ENCODE measurements at places on chromosomes 2 and 18. TPM values are rescaled to one million over a fixed set of nuclear protein-coding genes. Genes with fewer than 3 reads are reported as not detected.
A peak's percentile ranks its signal among the peaks of the same experiment; 100 is the strongest.

DNA sequence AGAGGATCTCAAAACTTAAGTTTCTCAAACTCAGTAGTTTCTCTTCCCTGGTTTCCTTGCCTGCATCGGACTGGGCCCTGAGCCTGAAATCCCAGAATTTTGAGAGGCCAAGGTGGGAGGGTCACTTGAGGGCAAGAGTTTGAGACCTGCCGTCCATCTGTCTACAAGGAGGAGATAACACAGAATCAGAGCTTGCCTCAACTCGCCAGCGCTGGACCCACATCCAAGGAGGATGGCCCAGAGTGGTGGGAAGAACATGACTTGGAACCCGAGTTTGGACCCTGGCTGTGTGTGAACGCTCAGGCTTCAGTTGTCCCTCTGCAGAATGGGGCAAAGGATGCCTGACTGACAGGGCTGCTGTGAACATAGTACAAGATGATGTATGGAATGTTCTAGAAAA is 80.1 kb downstream of the MCFD2 start:
- H3K4me3 ChIP-seq: no peak overlapping the region
- no peaks in the 10 kb centered on the region for H3K27me3 ChIP-seq
- H3K4me1 ChIP-seq: no peaks in the 10 kb centered on the region
- no peak for DNase-seq
- H3K27ac ChIP-seq: no peak overlapping the region

Gene REG3G
- not detected for total RNA-seq

- peak; percentile 45 for DNase-seq
- peak overlapping the region; percentile 74 for H3K4me3 ChIP-seq
- peaks cover 57% of the 10 kb centered on the region for H3K4me1 ChIP-seq
- no peaks in the 10 kb centered on the region for H3K27me3 ChIP-seq
These were observed 31.4 kb upstream of the ACKR3 start for GRCh38 chr2:236538242-236538641.

Gene SERTAD2
- total RNA-seq: 11.3 TPM

Gene IL1RL1
- total RNA-seq: 1.3 TPM

DNA sequence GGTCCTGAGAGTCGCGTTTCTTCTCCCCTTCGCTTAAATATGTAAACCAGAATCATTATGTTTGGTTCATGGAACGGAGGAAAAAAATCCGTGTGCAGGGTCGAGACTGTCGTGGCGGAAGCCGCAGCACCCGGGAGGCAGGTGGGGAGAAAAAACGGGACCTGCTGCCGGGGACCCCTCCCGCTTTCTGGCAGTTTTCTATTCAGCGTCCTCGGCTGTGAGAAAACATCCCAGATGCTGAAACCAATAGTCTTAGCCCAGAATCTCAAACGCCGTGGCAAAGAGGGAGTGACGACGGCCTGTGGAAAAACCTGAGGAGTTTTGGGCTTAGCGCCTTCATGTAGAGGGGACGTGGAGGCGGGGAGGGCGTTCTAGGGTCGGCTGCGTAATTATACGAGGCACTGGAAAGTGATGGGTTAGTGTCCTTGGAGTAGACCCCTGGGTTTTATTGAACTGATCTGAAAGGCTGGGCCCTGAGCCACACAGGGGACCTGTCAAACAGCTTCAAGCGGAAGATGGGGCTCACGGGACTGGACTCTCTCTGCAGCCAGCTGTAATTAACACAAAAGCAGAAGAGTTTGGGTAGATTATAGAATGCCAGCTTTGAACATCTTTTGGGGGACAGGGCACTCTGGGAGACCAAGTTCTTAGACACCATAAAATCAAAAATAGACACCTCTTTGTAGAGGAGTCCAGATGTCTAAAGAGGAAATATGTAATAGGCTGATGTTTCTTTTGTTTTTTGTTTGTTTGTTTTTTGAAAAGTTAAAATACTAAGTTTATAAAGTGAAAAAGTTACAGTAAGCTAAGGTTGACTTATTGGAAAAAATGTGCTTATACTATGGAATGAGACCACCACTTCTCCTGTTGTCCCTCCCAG is 834 bp upstream of the BUB1 start:
- peak overlapping the region; percentile 96 for H3K27ac ChIP-seq
- H3K27me3 ChIP-seq: no peaks in the 10 kb centered on the region
- peak; percentile 22 for DNase-seq
- peaks cover 21% of the 10 kb centered on the region for H3K4me1 ChIP-seq

- no peaks in the 10 kb centered on the region for H3K4me1 ChIP-seq
- DNase-seq: no peak
- H3K36me3 ChIP-seq: no peaks in the 10 kb centered on the region
- no peak overlapping the region for H3K27ac ChIP-seq
These were observed 713.5 kb downstream of the LRP1B start for GRCh38 chr2:141417246-141417797.

- DNase-seq: no peak
- no peaks in the 10 kb centered on the region for H3K4me1 ChIP-seq
- no peak overlapping the region for H3K4me3 ChIP-seq
- no peak overlapping the region for H3K27ac ChIP-seq
- peaks cover 4% of the 10 kb centered on the region for H3K27me3 ChIP-seq
- no peaks in the 10 kb centered on the region for H3K36me3 ChIP-seq
These were observed 400.7 kb upstream of the TNP1 start for GRCh38 chr2:217260441-217261115.

DNA sequence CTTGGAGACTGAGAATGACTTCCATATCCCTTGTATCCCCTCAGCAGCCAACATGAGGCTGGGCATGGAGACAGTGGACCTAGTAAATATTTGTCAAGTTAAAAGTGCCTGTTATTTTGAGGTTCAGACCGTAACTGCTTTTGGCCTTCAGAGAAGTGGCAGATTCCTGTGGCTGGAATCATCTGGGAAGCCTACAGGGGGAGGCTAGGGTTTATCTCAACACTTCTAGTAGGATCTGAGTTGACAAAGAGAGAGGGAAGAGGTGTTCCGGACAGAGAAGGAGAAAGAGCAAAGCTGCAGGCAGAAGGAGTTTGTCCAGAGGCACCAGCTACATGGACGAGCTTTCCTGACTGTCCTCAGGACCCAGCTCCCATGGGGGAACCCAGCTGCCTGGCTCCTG is 27.0 kb downstream of the SLC14A2 start:
- no peaks in the 10 kb centered on the region for H3K27me3 ChIP-seq
- no peaks in the 10 kb centered on the region for H3K36me3 ChIP-seq
- DNase-seq: no peak
- H3K4me3 ChIP-seq: no peak overlapping the region

- H3K4me3 ChIP-seq: no peak overlapping the region
- no peaks in the 10 kb centered on the region for H3K4me1 ChIP-seq
- no peaks in the 10 kb centered on the region for H3K36me3 ChIP-seq
- DNase-seq: no peak
- H3K27me3 ChIP-seq: no peaks in the 10 kb centered on the region
These were observed 446.7 kb downstream of the SETBP1 start for GRCh38 chr18:45127405-45127804.

GRCh38 chr2:235970204-235971040 is 197.8 kb downstream of the GBX2 start:
- H3K36me3 ChIP-seq: no peaks in the 10 kb centered on the region
- no peak for DNase-seq
- peaks cover 7% of the 10 kb centered on the region for H3K27me3 ChIP-seq
- H3K4me1 ChIP-seq: no peaks in the 10 kb centered on the region

DNA sequence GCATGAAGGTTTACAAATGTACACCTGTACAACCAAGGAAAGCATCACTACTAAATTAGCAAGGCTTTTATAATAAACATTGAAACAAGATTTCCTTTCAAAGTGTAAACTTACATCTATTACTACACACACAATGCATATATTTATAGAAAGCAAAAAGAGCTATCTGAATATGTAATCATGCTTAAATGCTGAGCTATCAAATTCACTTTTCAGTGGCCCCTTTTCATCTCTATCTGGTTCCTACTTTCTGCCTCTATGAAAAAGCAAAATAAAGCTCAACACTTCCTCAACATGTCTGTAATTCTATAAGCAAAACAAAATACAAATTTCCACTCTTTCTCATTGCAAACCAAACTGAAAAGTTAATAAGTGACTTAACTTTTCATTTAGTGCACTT is 25.5 kb upstream of the SDC1 start:
- no peak for DNase-seq
- no peak overlapping the region for H3K4me3 ChIP-seq
- peaks cover 66% of the 10 kb centered on the region for H3K36me3 ChIP-seq
- H3K4me1 ChIP-seq: peaks cover 10% of the 10 kb centered on the region

Gene WDR35
- total RNA-seq: 6.0 TPM

- H3K4me1 ChIP-seq: no peaks in the 10 kb centered on the region
- H3K27ac ChIP-seq: no peak overlapping the region
- DNase-seq: no peak
These were observed 38.9 kb downstream of the RHOB start for GRCh38 chr2:20485612-20486388.

- H3K4me3 ChIP-seq: no peak overlapping the region
- peaks cover 3% of the 10 kb centered on the region for H3K4me1 ChIP-seq
- no peak for DNase-seq
- H3K27me3 ChIP-seq: peaks cover 16% of the 10 kb centered on the region
- no peaks in the 10 kb centered on the region for H3K36me3 ChIP-seq
These were observed 90.8 kb upstream of the ATL2 start for GRCh38 chr2:38467768-38468455.

GRCh38 chr2:37816036-37816435 is 109.1 kb upstream of the RMDN2 start:
- H3K27me3 ChIP-seq: no peaks in the 10 kb centered on the region
- no peaks in the 10 kb centered on the region for H3K4me1 ChIP-seq
- no peaks in the 10 kb centered on the region for H3K36me3 ChIP-seq
- no peak for DNase-seq
- no peak overlapping the region for H3K27ac ChIP-seq
- H3K4me3 ChIP-seq: no peak overlapping the region

GRCh38 chr2:236061497-236061896 is 106.7 kb downstream of the GBX2 start:
- H3K27ac ChIP-seq: no peak overlapping the region
- H3K4me1 ChIP-seq: no peaks in the 10 kb centered on the region
- H3K36me3 ChIP-seq: no peaks in the 10 kb centered on the region
- no peak overlapping the region for H3K4me3 ChIP-seq
- H3K27me3 ChIP-seq: peaks cover 11% of the 10 kb centered on the region
- no peak for DNase-seq

- H3K4me3 ChIP-seq: no peak overlapping the region
- H3K4me1 ChIP-seq: no peaks in the 10 kb centered on the region
These were observed 302.3 kb upstream of the EPHA4 start for GRCh38 chr2:221874444-221874843.

Gene EML6
- 0.50 TPM for total RNA-seq

- no peak overlapping the region for H3K4me3 ChIP-seq
- peak; percentile 7 for DNase-seq
- no peaks in the 10 kb centered on the region for H3K27me3 ChIP-seq
- H3K27ac ChIP-seq: no peak overlapping the region
These were observed 32.3 kb downstream of the GPC1 start for GRCh38 chr2:240467659-240468302.

Gene SCYGR7
- total RNA-seq: not detected

Gene TMEM178A
- 0.48 TPM for total RNA-seq

DNA sequence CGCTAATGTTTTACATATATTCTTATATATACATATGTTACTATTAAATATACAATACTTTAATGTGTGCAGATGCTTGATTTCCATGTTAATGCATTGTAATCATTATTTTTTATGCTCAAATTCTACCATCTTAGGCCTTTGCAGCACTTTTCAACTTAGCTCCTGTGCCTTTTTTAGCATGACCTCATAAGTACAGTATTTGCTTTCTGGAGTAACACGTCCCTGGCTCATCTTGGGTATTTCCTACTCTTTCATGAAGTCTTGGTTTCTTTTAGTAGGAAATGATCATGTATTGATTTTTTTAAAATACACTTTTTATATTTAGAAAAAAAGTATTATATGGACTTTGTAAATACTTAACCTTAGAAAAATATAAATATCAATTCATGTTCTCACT is 36.5 kb downstream of the CAB39 start:
- no peak for DNase-seq
- peaks cover 37% of the 10 kb centered on the region for H3K36me3 ChIP-seq
- no peak overlapping the region for H3K27ac ChIP-seq
- H3K27me3 ChIP-seq: no peaks in the 10 kb centered on the region
- peaks cover 67% of the 10 kb centered on the region for H3K4me1 ChIP-seq

- H3K4me1 ChIP-seq: no peaks in the 10 kb centered on the region
- no peaks in the 10 kb centered on the region for H3K36me3 ChIP-seq
- peaks cover 11% of the 10 kb centered on the region for H3K27me3 ChIP-seq
These were observed 67.9 kb upstream of the THOC1 start for GRCh38 chr18:335733-336132.

Gene ACADL
- not detected for total RNA-seq

Gene OR6B3
- total RNA-seq: not detected

DNA sequence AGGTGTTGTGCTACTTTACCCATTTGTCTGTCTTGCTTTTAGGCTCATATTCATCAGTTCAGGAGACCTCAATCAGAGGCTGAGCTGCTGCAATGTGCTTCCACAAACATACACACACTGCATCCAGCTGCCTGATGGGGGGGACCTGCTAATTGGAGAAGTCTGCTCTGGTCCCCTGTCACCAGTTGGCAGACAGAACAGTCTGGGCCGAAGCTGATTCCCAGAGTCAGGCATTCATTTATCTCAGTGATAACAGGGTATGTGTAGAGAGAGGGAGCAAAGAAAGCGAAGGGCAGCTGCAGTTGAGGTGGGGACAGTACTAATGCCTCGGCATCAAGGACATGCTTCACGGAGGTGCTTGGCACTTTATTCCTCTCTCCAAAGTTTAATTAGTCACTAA is 584.3 kb upstream of the PIK3C3 start:
- no peak overlapping the region for H3K4me3 ChIP-seq
- H3K36me3 ChIP-seq: no peaks in the 10 kb centered on the region
- H3K27ac ChIP-seq: no peak overlapping the region
- no peak for DNase-seq
- no peaks in the 10 kb centered on the region for H3K4me1 ChIP-seq

DNA sequence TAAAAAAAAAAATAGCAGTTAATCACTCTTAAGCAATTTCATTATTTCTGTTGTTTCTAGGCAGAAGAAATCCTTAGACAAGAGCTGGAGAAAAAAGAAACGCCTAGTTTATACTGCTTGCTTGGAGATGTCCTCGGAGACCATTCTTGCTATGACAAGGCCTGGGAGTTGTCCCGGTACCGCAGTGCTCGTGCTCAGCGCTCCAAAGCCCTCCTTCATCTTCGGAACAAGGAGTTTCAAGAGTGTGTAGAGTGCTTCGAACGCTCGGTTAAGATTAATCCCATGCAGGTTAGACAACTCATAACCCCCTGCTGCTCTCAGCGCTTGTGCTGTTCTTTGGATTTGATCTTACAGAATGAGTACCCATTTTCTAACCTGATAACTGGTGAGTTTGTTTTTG is 130.4 kb downstream of the TTC27 start:
- H3K27me3 ChIP-seq: no peaks in the 10 kb centered on the region
- no peak overlapping the region for H3K27ac ChIP-seq
- no peak overlapping the region for H3K4me3 ChIP-seq
- H3K4me1 ChIP-seq: peaks cover 18% of the 10 kb centered on the region
- DNase-seq: no peak
- H3K36me3 ChIP-seq: peaks cover 30% of the 10 kb centered on the region

- H3K27ac ChIP-seq: no peak overlapping the region
- no peak overlapping the region for H3K4me3 ChIP-seq
These were observed 20.8 kb upstream of the CEP68 start for GRCh38 chr2:65035351-65035943.

DNA sequence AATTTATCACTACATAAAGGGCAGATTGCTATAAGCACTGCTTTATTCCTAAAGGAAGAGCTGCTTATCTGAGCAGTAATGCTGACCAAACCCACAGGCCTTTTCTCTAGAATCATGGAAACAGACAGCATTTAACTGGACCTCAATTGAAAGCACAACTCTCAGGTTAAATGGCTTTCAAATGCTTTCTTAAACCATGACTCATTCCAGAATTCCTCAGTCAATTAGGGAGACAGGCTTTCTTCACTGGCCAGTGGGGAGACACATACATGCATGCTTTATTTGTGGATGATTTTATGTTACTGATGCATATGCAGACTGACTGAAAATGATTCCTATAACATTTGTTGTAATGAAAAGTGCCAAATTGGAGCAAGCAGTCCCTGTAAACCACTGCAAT is 114.6 kb downstream of the ACVR1 start:
- no peaks in the 10 kb centered on the region for H3K4me1 ChIP-seq
- no peak for DNase-seq
- peaks cover 73% of the 10 kb centered on the region for H3K36me3 ChIP-seq
- H3K27ac ChIP-seq: no peak overlapping the region

Data from activated CD4-positive, alpha-beta memory T cell treated with anti-CD3 and anti-CD28 coated beads for 36 hours (primary cell).